Glutamatergic neuron (in vitro differentiated cells): ENCODE measurements at places on chromosomes 12 and 14.

DNA sequence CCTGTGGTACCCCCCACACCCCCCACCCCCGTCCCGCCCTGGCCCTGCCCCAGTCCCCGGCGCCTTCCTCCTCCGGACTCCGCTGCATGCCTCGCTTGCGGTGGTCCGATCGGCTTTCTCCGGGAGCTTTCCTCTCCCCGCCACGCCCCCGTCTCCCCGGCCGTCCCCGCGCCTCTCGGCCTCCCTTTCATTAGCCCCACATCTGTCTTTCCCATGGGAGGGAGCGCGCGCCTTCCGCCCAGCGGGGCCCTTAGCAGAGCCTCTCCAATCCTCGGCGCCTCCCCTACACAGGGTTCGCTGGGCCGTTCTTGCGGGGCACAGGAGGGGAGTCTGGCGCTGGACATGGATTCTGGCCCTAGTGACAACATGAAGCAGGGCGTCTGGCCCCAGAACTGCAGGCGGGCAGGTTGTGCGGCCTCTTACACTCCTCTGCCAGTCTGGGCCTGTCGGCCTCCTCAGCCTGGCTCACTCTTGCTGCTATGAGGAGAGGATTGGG, 1.5 kb upstream of the EFS start:
- DNase-seq: peak; percentile 83

DNA sequence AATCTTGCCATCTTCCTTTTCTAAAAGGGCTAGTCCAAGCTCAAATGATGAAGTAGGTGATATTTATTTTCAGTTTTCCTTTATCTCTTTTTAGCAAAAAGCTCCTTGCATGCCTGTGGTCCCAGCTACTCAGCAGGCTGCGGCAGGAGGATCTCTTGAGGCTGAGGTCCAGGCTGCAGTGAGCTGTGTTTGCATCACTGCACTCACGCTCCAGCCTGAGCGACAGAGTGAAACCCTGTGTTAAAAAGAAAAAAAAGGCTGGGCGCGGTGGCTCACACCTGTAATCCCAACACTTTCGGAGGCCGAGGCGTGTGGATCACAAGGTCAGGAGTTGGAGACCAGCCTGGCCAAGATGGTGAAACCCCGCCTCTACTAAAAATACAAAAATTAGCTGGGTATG, 5.0 kb downstream of the TMEM116 start:
- DNase-seq: no peak

- peak; percentile 77 for DNase-seq
Measured at GRCh38 chr14:69346710-69347109, 51.4 kb downstream of the ERH start.

DNA sequence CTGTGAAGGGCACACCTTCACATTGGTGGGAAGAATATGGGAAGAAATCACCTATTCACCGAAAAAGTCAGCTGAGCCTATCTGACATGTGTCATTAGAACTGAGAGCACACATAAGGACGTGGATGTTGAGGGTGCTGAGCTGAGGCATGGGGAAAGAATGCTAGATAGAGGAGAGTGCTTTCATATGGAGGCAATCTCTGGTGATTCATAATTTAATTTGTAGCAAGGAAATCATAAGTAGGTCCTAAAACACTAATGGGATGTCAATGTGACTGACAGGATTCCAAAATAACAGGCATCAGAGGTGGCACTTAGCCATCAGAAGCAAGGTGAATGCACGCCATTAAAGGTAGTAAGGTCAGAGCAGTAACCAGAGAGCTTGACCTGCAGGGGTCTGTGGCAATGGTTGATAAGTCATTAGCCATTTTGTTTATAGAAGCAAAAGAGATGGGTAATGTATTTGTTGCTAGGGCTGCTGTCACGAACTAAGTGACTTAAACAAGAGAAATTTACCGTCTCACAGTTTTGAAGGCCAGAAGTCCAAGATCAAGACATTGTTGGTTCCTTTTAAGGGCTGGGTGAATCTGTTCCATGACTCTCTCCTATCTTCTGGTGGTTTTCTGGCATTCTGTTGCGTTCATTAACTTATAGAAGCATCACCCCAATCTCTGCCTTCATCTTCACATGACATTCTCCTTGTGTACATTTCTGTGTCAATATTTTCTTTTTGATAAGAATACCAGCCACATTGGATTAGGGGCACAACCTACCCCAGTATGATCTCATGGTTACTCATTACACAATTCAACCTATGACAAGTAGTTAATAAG, 69.3 kb downstream of the ANKS1B start:
- DNase-seq: no peak

GRCh38 chr14:102196039-102196901, 56.6 kb downstream of the WDR20 start:
- no peak for DNase-seq

- DNase-seq: no peak
Measured at GRCh38 chr12:110922652-110923051, 2.3 kb upstream of the MYL2 start.

GRCh38 chr14:63205044-63205575, 867 bp downstream of the RHOJ start:
- DNase-seq: no peak
